ENCODE measurements at places on chromosomes 13 and 19.
A peak's percentile ranks its signal among the peaks of the same experiment; 100 is the strongest.

GRCh38 chr13:113969973-113970611 lies 3.8 kb downstream of the C13orf46 start:
- no peak for DNase-seq

GRCh38 chr13:38697197-38697596 lies 10.3 kb downstream of the FREM2 start:
- no peak for DNase-seq

- DNase-seq, result no peak
These were observed 483.1 kb downstream of the GPC6 start for GRCh38 chr13:93709506-93710244.

GRCh38 chr13:105037110-105037509 lies 1498.4 kb downstream of the EFNB2 start:
- no peak for DNase-seq

- no peak for DNase-seq
These were observed 30.7 kb upstream of the ASF1B start for GRCh38 chr19:14166999-14167575.

DNA sequence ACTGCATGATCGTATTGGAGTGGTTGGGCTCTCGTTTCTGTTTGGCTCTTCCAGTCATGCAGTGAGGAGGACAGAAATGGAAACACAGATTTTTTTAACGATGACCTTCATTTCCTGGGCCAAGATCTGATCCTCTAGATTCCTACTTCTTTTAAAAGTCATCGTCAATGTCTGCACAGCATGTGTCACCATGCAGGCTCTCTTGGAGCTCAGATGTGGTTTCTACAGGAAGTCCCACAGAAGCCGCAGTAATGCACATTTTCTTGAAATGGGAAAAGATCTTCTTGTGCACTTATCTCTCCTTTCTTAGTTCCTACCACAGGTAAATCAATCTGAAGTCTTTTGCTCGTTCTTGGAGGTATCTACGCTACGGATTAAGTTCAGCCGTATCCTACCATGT lies 626.9 kb downstream of the EFNB2 start:
- peak; percentile 5 for DNase-seq

All from stimulated activated CD4-positive, alpha-beta T cell treated with anti-CD3 and anti-CD28 coated beads, Interleukin-2, amount 100 ng/mL, for 24 hours (primary cell).